ENCODE measurements at places on chromosomes 6 and 20.

- no peak for DNase-seq
Measured at GRCh38 chr6:52531834-52532233, 45.0 kb downstream of the TRAM2 start.

GRCh38 chr6:14454473-14454775, 336.9 kb downstream of the CD83 start:
- DNase-seq, result peak; percentile 15

DNA sequence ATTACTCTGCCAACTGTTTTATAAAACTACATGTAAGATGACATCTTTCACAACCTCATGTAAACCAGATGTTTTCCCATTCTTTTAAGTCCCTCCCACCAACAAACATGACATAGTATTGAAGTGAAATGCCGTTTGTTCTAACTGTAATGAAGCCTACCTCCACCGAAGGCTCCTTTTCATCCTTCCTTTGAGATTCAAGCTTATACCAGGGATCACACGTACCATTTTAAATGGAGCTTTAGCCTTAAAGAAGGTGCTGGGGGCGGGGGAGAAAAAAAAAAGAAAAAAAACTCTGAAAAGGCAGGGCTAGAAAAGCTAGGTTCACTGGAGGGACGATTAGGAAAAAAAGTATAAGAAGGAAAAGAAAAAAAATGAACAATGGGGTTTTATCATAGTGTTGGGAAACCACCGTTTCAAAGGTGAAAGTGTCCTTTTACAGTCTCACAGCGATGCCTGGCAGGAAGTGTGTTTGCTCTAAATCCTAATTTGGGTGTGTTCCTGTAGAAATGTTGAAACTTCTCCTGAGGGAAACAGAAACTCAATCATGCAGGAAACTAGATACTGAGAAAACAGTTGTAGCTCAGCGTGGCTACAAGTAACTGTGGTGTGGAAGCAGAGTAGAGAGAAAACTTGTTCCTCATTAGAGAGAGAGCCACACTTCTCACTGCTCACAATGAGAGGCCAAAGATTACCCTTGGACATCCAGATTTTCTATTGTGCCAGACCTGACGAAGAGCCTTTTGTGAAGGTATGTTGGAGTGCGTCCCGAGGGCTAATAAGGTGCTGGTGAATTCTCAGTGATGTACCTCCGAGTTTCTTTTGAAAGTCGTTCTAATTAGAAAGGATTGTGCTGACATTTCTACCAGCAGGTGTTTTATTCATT, 37.6 kb upstream of the HINT3 start:
- DNase-seq, result no peak

DNA sequence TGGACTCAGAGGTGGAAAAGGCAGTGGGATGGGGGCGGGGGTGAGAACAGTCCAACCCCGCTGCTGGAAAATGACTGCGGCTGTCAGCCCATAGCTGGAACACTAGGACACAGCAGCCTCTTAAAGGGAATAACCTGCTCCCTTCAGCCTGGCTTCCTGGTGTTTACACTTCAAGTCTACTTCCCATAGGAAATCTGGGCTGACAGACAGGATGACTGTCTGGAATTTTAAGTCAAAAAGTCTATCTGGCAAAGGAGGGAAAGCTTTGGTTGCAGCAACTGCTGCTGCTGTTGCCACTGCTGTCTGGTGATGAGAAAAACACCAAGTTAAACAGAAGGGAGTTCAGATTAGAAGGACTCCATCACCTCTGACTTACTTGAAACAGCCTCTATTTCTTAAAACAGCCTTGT, 44.9 kb downstream of the TNFRSF21 start:
- no peak for DNase-seq

- no peak for DNase-seq
Measured at GRCh38 chr20:49637046-49637637, 69.2 kb upstream of the PTGIS start.

- DNase-seq, result no peak
Measured at GRCh38 chr20:23153696-23154341, 67.7 kb upstream of the CD93 start.

DNA sequence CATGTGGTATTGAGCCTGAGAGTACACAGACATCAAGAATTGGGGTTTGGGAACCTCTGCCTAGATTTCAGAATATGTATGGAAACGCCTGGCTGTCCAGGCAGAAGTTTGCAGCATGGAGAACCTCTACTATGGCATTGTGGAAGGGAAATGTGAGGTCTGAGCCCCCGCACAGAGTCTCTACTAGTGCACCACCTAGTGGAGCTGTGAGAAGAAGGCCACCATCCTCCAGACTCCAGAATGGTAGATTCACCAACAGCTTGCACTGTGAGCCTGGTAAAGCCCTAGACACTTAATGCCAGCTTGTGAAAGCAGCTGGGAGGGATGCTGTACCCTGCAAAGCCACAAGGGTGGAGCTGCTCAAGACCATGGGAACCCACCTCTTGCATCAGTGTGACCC, 658.2 kb downstream of the HACE1 start:
- DNase-seq, result no peak

DNA sequence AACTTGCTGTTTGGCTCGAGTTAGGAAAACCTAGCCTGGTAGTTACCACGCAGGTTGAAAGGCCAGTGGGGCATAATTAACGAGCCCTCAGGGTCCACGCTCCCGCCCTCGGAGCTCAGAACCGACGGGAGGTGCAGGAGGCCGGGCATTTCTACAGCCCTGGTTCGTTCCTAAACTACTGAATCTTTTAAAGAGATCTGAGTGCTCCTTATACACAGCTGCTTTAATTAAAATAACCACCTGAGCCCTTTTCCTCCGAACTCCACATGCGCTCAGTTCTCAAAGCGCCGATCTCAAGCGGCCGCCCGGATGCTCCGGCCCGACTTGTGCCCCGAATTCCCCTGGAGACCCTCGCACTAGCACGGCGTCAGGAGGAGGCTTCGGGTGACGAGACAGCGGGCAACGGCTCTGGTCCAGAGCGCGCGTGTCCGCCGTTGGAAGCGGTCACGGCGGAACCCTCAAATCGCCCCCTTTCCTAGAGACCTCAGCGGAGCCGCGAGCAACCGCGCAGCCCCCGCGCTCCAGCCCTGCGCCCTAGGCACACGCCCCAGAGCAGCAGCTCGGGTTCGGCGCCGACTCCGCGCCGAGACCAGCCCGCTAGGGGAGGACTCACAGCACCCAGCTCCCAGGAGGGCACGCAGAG, 397 bp downstream of the WDR27 start:
- DNase-seq, result no peak

DNA sequence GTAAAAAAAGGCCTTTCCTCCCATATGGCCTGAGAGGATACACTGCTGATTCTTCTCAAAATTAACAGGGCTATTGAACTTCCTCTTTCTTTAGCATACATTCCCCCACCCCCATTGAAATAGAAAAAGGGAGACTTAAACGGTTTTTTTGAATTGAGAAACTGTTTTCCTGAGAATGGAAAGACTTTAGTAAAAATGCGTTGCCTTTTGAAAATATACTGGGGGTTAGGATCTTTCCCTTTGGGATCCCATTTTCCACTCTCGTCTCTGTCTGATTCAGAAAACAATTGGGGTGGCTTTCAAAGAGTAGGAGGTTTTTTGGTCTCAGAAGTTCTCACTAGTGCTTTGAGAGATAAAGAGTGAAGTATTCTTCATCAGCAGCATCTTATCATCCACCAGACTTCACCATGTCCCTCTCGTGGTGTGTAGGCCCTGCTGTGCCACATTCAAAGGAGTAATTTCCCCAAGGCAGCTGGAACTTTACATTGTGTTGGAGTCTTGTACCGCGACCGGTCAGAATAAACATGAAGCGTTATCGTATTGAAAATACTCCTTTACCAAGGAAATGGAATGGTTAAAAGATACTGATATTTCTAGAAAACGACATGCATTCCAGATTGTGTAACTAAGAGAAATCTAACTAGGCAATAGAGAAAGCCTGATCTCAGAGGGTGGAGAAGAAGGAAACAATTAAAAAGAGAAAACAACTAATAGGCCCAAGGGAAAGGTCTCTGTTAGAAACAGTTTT, 10.6 kb downstream of the MYB start:
- no peak for DNase-seq

- no peak for DNase-seq
Measured at GRCh38 chr6:11044712-11045167, 635 bp upstream of the ELOVL2 start.

DNA sequence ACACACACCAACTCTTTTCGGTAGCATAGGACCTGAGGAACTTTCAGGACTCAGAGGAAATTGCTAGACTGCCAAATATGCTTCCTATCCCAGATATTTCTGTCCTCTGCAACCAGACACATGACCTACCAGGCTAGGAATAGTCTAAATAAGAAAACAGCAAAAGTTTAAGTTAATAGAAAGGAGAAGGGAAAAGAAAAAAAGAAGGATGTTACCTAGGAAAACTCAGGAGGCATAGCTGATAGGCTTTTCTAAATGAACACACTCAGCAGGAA, 74.6 kb downstream of the MAP3K5 start:
- DNase-seq, result no peak

DNA sequence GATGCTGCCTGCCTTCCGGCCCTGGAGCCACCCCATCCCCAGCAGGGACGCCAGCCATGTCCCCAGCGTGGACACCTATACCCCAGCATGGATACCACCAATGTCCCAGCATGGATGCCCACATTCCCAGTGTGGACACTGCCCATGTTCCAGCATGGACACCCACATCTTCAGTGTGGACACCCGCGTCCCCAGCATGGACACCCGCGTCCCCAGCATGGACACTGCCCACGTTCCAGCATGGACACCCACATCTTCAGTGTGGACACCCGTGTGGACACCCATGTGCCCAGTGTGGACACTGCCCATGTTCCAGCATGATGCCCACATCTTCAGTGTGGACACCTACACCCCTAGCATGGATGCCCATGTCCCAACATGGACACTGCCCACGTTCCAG, 7.1 kb upstream of the FRMD1 start:
- DNase-seq, result no peak

DNA sequence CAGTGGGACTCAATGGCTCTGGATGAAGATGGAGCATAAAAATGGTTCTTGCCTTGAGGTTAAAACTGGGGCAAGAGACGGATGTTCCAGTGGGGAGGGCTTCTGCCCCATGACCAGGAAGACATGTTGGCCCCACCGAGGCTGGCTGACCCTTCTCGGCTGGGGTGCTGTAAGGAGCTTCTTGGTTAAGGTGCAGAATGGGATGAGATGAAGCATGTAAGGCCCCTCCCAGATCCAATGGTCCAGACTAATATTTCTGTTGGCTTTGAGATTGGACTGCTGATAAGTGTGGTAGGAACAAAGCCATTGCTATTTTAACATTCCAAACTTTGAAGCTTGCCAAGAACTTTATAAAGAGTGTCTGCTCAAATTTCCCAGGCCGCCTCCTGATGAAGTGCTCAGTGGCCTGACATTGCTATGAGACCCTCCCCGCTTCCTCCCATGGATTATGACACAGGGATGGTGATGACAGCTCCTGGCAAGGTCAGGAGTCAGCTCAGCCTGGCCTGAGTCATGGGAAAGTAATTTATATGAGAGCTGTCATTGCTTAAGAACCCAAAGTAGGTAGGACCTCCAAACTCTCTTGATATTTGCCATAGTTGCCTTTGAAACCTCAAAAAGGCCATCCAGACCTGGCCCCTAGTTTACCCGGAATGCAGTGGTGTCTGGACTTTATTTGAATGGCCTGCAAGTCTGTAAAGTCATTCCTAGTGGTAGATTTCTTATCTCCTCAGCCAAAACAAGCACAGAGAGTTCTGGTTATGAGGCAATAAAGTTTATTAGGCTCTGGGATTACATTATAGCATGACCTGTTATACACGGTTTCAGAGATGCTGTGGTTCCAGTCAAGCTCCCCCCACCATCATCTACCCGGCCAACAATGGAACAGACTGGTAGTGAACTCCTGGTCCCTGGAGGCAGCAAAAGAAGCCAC, 55.2 kb downstream of the TGM2 start:
- no peak for DNase-seq

GRCh38 chr6:132730560-132730959, 16.7 kb upstream of the VNN1 start:
- no peak for DNase-seq

- no peak for DNase-seq
Measured at GRCh38 chr6:151389618-151390275, 1.6 kb downstream of the ZBTB2 start.

- DNase-seq, result no peak
Measured at GRCh38 chr20:52251136-52251700, 59.6 kb upstream of the ZFP64 start.

DNA sequence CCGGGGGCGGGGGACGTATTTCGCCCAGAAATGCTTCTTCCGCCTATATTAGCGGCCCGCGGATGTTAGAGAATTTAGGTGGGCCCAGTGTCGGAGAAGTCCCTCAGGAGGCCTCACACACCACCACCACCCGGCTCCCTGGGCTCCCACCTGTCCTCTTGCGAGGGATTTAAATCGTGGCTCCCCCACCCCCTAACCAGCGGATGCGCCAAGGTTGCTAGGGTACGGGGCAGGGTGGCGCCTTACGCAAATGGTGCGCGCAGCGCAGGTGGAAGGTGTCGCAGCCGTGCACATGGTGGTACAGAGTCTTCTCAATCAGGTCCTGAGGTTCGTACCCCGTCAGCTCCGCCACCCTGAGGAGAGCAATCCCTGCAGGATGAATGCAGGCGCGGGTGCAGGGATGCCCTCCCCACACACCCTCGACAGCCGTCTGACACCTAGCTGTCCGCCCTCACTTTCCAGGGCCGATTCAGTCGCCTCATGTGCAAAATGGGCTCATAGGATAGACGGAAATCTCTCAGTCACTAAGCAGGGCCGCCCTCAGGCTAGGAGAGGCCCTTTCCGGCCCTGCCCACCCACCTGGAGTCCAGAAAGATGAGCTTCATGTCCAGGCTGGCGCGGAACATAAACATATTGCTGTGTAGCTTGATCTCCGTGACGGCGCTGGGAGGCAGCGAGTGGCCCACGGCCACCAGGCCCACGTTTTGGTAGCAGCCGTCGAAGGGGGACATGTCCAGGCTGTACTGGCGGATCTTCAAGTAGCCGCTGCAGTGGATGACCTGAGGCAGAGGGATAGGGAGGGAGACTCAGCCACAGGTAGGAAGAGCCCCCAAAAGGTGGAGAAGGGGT, 16.6 kb downstream of the SIM1 start:
- DNase-seq, result no peak

GRCh38 chr6:14046476-14047068, 71.0 kb upstream of the CD83 start:
- peak; percentile 14 for DNase-seq

- DNase-seq, result no peak
Measured at GRCh38 chr6:138107752-138108592, 753 bp upstream of the PERP start.

GRCh38 chr6:106186172-106186571, 100.0 kb downstream of the PRDM1 start:
- DNase-seq, result no peak

- no peak for DNase-seq
Measured at GRCh38 chr6:45706319-45706718, 309.3 kb downstream of the CLIC5 start.

GRCh38 chr20:17620371-17621228, 50.7 kb downstream of the DSTN start:
- DNase-seq, result peak; percentile 6

- no peak for DNase-seq
Measured at GRCh38 chr6:132978685-132979084, 164.3 kb downstream of the RPS12 start.

- DNase-seq, result no peak
Measured at GRCh38 chr20:21523281-21523868, 9.5 kb upstream of the NKX2-2 start.
